Activated CD4-positive, alpha-beta T cell treated with anti-CD3 and anti-CD28 coated beads for 36 hours (primary cell): ENCODE measurements at places on chromosomes 3 and 15.

- no peaks in the 10 kb centered on the region for H3K27me3 ChIP-seq
- H3K36me3 ChIP-seq: peaks cover 43% of the 10 kb centered on the region
- no peak for DNase-seq
- no peaks in the 10 kb centered on the region for H3K4me1 ChIP-seq
- no peak overlapping the region for H3K27ac ChIP-seq
Observed at GRCh38 chr15:30940359-30940758, 36.6 kb downstream of the FAN1 start.

- H3K4me3 ChIP-seq: no peak overlapping the region
- no peak overlapping the region for H3K27ac ChIP-seq
- H3K27me3 ChIP-seq: no peaks in the 10 kb centered on the region
- no peaks in the 10 kb centered on the region for H3K4me1 ChIP-seq
- no peak for DNase-seq
- H3K36me3 ChIP-seq: peaks cover 31% of the 10 kb centered on the region
Observed at GRCh38 chr15:65732698-65733097, 59.4 kb downstream of the DENND4A start.

GRCh38 chr3:159892801-159893200 is 95.8 kb upstream of the IL12A start:
- H3K36me3 ChIP-seq: no peaks in the 10 kb centered on the region
- H3K27me3 ChIP-seq: peaks cover 10% of the 10 kb centered on the region
- H3K4me3 ChIP-seq: no peak overlapping the region
- no peaks in the 10 kb centered on the region for H3K4me1 ChIP-seq

DNA sequence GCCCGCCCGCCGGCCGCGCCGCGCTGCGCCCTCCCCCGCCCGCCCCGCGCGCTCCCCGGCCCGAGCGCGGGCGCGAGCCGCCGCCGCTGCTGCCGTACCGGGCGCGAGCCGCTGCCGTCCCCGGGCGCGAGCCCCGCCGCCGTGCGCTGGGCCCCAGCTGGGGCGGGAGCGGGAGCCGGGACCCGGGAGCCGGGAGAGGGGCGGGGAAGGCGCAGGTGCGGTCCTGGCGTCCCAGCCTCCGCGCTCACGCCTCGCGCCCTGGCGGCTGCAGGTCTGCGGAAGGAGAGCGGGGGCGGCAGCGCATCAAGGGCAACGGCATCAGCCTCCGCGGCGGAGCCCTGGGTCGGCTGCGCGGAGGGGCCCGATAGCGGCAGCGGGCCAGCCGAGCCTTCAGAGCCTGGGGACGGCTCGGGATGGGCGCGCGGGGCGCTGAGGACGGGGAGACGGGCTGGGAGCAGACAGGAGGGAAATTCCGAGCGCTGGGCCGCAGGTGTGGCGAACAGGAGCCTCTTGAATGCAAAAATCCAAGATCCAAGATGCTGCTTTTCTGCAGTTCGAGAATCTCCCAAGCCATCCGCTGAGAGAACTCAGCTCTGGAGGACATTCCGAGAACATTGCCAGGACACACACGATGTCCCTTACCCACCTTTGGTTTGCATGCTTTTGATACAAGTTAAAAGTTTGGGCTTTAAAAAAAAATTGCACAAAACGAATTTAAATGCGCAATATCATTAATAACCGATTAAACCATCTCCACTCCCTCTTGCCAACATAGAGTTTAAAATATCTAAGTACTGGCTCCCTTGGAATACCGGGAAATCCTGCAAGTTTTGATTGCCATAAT is 251.1 kb downstream of the TJP1 start:
- no peak overlapping the region for H3K27ac ChIP-seq
- H3K36me3 ChIP-seq: no peaks in the 10 kb centered on the region
- peaks cover 7% of the 10 kb centered on the region for H3K4me1 ChIP-seq

DNA sequence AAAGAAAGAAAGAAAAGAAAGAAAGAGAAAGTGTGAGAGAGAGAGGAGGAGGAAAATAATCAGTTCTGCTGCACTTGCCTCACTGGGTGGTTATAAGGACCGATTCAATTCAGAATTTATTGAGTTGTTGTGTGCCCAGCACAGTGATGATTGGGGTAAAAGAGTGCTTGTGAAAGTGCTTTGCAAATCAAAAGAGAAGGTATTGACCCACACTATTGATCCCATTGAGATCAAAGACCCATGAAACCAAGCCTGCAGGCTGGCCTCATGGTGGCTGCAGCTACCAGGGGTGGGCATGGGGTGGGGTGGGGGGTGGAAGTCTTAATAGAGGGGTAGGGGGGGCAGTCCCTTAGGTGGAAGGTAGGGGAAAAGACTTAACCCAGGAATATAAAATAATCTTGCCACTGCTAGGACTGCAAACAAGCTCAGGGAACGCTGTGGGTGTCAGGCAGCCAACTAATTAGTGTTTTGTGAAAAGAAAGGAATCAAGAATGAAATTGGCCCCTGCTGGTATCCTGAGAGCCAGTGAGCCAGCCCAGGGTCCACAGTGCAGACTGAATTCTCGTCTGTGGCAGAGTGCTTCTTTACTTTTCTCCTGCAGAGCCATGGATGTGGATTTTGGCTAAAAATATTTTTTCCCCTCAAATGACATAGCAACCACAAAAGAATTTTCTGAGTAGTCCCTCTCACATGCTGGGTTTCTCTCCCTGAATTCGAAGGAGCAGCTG is 34.2 kb downstream of the CLEC3B start:
- H3K36me3 ChIP-seq: no peaks in the 10 kb centered on the region
- no peaks in the 10 kb centered on the region for H3K27me3 ChIP-seq
- DNase-seq: no peak
- H3K4me1 ChIP-seq: peaks cover 21% of the 10 kb centered on the region
- no peak overlapping the region for H3K4me3 ChIP-seq
- no peak overlapping the region for H3K27ac ChIP-seq

- DNase-seq: peak; percentile 20
- no peak overlapping the region for H3K4me3 ChIP-seq
- peaks cover 7% of the 10 kb centered on the region for H3K4me1 ChIP-seq
- H3K36me3 ChIP-seq: no peaks in the 10 kb centered on the region
- H3K27me3 ChIP-seq: no peaks in the 10 kb centered on the region
- no peak overlapping the region for H3K27ac ChIP-seq
Observed at GRCh38 chr3:27800261-27800660, 78.1 kb upstream of the EOMES start.

- peaks cover 4% of the 10 kb centered on the region for H3K27me3 ChIP-seq
- H3K4me3 ChIP-seq: no peak overlapping the region
- H3K4me1 ChIP-seq: peaks cover 51% of the 10 kb centered on the region
- H3K27ac ChIP-seq: peak overlapping the region; percentile 75
- DNase-seq: no peak
Observed at GRCh38 chr3:72633121-72633520, 215.1 kb downstream of the SHQ1 start.

- H3K4me1 ChIP-seq: no peaks in the 10 kb centered on the region
- no peaks in the 10 kb centered on the region for H3K36me3 ChIP-seq
- no peak overlapping the region for H3K4me3 ChIP-seq
- no peak for DNase-seq
Observed at GRCh38 chr3:167783781-167784180, 48.3 kb downstream of the SERPINI1 start.

DNA sequence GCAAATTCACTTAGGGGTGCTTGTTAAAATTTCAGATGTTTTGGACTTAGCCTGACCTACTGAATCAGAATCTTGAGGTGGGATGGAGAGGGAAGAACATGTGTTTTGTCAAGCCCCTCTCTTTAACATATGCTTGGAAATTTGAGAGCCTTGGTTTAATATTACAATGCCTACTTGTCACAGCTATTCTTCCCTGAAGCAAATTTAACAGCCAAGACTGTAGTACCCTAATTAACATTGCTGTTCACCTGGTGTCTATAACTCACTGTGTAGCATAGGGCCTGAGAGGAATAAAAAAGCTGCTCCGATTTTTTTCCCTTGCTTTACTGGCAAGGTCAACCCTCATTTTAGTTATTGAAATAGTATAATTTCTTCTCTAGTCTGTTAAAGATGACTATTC is 880.1 kb downstream of the CADM2 start:
- H3K27me3 ChIP-seq: no peaks in the 10 kb centered on the region
- H3K4me1 ChIP-seq: no peaks in the 10 kb centered on the region
- H3K27ac ChIP-seq: no peak overlapping the region
- H3K36me3 ChIP-seq: no peaks in the 10 kb centered on the region

- peaks cover 2% of the 10 kb centered on the region for H3K27me3 ChIP-seq
- H3K27ac ChIP-seq: no peak overlapping the region
- H3K4me3 ChIP-seq: no peak overlapping the region
- no peaks in the 10 kb centered on the region for H3K36me3 ChIP-seq
- H3K4me1 ChIP-seq: no peaks in the 10 kb centered on the region
- no peak for DNase-seq
Observed at GRCh38 chr3:81938681-81939080, 177.2 kb upstream of the GBE1 start.

DNA sequence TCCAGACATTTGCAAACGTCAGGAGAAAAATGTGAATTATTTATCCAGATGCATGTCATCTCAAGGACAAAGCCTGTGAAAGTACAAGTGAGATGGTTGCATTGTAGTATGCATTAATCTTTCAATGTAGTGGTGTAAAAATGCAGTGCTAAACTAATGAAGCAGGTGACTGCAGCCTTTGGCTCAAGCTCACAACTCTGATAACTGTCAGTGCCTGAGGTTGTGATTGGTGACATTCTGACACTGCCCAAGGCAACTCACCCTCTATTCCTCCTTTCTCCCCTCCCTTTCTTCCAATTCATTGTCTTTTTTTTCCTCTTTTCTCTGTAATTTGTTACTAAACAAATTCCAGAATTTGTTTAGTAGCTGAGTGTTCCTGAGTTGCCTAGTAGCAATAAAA is 20.0 kb upstream of the TMOD3 start:
- H3K4me1 ChIP-seq: no peaks in the 10 kb centered on the region
- no peak overlapping the region for H3K4me3 ChIP-seq
- no peak overlapping the region for H3K27ac ChIP-seq
- peaks cover 10% of the 10 kb centered on the region for H3K36me3 ChIP-seq
- no peaks in the 10 kb centered on the region for H3K27me3 ChIP-seq

DNA sequence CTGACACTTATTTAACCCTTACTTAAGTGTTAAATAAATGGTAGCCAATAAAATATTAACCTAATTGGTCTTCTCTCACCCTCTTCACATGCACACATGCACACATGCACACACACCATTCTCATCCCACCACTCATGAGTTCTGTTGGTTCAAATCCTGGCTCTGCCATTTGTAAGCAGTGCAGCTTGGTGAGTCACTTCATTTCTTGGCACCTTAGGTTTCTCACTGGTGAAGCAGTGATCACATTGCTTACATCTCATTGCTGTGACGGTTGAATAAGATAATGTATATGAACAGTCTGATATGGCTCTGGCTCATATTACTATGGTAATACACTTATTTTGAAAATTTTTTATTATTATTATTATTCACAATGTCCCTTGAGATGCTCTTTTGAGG is 33.8 kb downstream of the RIOX2 start:
- H3K4me3 ChIP-seq: no peak overlapping the region
- H3K27ac ChIP-seq: no peak overlapping the region
- H3K4me1 ChIP-seq: peaks cover 21% of the 10 kb centered on the region
- H3K27me3 ChIP-seq: no peaks in the 10 kb centered on the region
- H3K36me3 ChIP-seq: peaks cover 19% of the 10 kb centered on the region

- no peak overlapping the region for H3K27ac ChIP-seq
- H3K27me3 ChIP-seq: no peaks in the 10 kb centered on the region
- no peak for DNase-seq
- no peak overlapping the region for H3K4me3 ChIP-seq
Observed at GRCh38 chr3:55407426-55407820, 79.7 kb downstream of the WNT5A start.

GRCh38 chr3:84100861-84101260 is 857.9 kb upstream of the CADM2 start:
- no peaks in the 10 kb centered on the region for H3K4me1 ChIP-seq
- DNase-seq: no peak
- no peak overlapping the region for H3K27ac ChIP-seq
- H3K27me3 ChIP-seq: no peaks in the 10 kb centered on the region
- H3K4me3 ChIP-seq: no peak overlapping the region

- H3K36me3 ChIP-seq: peaks cover 8% of the 10 kb centered on the region
- H3K27ac ChIP-seq: no peak overlapping the region
- H3K27me3 ChIP-seq: no peaks in the 10 kb centered on the region
- no peak overlapping the region for H3K4me3 ChIP-seq
- H3K4me1 ChIP-seq: peaks cover 21% of the 10 kb centered on the region
- no peak for DNase-seq
Observed at GRCh38 chr3:129747992-129748391, 141.5 kb upstream of the PLXND1 start.

DNA sequence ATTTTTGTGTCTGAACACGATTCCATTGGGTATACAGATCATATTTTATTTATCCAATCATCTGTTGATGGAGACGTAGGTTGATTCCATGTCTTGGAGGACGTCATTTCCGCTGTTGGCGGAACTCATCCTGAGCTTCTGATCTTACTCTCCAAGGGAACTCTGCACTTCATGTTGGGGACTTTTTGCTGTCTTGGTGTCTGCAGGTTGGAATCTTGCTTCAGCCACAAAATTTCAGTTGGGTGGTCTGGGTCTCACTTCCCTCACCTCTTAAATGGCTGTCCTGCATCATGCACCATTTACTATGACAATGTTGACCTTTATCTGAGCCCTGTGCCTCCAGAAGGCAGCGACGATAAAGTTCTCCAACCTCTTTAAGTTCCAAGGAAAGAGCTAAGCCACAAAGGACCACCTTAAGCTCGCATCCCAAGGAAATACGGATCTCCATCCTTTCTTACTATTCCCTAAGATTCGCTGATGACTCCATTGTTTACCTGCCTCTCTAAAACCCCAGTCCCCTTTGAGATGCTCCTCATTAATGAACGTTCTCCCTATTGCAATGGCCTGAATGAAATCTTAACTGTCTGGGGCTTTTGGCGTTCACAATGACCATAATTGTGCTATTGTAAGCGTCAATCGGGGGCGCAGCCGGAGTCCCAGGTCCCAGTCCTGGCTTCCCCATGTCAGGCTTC is 23.1 kb upstream of the RNU6-1 start:
- H3K4me3 ChIP-seq: no peak overlapping the region
- H3K27ac ChIP-seq: no peak overlapping the region
- H3K36me3 ChIP-seq: no peaks in the 10 kb centered on the region
- DNase-seq: no peak
- peaks cover 11% of the 10 kb centered on the region for H3K27me3 ChIP-seq

DNA sequence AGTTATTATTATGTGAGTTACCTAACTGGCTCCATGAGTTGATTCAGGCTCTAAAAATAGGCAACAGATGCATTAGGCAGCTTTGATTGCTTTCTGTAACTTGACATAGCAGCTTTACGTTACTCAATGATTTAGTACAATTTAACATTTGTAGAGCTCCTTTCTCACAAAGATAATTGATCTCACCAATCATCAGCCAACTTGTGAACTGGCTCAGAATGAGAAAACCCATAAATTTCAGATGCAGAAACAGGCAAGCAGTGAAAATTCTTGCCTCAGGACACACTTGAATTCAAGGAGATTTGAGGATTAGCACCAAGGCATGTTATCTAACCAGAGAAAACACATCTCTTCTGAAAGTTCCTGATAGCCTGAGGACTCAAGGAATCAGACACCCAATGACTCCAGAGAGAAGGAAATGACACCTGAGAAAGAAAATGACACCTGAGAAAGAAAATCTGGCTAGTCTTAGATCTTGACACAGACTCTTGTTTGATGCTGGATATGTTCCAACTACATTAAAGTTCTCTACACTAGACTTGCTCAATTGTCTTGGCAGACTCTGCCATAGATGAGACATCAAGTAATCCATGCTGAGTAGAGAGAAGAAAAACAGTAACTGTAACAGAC is 315.1 kb upstream of the CBLB start:
- no peaks in the 10 kb centered on the region for H3K27me3 ChIP-seq
- H3K27ac ChIP-seq: peak overlapping the region; percentile 49
- no peak overlapping the region for H3K4me3 ChIP-seq
